GDM1 (cell line): ENCODE measurements at places on chromosomes 12 and 14.

DNA sequence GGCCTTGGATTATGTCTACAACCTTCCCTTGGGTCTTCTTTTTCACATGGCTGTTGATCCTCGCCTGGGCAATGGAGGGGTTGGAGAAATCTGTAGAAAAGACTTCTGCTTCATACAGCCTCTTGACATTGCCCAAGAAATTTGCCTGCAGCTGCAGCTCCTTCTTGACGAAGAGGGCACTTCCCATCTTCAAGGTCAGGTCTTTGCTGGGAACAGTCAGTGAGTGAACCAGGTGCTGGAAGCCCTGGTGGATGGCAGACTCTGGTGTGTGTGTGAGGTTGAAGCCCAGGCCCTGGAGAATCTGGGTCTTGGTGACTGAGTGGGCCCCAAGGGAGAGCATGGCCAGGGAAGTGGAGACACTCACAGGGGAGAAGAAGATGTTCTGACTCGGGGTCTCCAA, 6.7 kb downstream of the SERPINA9 start:
- no peak for DNase-seq

- DNase-seq: no peak
Observed at GRCh38 chr12:20629414-20630156, 65.5 kb upstream of the SLCO1C1 start.

DNA sequence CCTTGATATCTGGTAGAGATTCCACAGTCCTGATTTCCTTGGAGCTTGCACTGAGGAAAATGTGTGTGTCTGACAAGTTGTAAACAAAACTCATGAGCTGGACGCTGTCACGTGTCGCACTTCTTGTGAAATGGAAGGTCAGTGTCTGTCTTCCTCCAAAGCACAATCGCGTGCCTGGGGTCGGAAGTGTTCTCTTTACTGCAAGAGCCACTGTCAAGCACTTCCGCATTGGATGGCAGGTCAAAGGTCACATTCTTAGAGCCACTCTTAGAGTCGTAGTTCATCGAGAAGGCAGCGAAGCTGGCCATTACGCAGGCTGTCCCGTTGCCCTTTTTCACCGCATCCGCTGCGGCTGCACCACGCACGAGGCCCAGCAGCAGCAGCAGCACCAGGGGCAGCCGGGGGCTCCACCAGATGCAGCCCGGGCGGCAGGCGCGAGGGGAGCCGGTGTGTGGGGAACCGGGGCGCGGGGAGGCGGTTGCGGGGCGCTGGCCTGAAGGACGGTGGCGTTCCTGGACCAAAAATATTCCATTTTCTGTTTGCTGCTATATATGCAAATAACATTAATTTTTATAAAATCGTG, 45.0 kb downstream of the LRTM2 start:
- DNase-seq: no peak

GRCh38 chr14:89660166-89660565, 243.1 kb upstream of the FOXN3 start:
- DNase-seq: no peak

GRCh38 chr12:10982244-10982643, 4.5 kb downstream of the TAS2R50 start:
- DNase-seq: no peak

DNA sequence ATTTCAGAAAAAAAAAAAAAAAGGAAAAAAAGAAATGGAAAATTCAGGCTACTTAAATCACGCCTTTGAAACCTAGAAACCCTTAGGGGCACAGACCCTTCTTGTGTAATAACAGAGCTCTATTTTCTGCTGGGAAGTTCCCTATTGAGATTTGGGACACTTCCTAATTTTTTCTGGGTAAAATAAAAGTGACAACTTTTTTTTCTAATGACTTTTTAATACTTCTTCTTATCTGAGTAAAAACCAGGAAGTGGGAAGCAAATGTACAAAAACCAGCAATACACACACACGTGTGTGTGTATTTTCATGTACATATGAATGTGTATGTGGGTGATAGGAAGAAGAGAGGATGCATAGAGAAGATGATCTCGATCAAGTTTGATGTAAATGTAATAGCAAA, 35.8 kb downstream of the ETV6 start:
- no peak for DNase-seq

DNA sequence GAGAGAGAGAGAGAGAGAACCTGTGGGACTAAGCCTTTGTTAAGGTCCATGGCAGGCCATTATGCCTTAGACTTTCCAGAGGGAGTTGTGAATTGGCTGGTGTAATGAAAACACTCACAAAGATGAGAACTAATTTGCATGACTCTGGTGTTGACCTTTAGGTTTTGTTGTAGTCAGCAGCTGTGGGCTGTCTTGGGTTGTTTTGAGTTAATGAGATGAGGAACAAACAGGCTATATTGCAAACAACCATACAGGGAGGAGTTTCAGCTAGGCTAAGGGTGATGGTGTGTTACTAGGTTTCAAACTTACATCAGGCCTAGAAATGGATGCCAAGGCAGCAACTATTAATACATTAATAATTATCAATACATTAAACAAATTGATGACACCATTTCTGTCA, 26.3 kb downstream of the ATXN7L3B start:
- DNase-seq: no peak

DNA sequence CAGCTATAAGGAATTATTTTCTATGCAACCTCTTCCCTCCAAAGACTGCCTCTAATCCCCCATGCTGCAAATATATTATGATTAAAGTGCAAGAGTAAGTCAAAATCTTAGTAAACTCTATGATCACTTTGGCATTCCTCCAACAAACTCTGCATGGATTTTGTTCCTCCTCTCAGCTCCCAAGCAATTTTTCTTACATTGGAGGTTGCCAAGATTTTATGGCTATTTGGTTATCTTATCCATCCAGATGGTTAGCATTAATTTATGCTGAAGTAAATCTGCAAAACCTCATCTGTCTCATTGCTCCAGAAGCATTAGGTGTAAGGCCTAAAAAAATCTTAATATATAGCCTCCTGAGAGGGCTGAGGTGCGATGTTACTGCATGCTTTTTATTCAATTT, 228.1 kb downstream of the CHST11 start:
- DNase-seq: no peak

DNA sequence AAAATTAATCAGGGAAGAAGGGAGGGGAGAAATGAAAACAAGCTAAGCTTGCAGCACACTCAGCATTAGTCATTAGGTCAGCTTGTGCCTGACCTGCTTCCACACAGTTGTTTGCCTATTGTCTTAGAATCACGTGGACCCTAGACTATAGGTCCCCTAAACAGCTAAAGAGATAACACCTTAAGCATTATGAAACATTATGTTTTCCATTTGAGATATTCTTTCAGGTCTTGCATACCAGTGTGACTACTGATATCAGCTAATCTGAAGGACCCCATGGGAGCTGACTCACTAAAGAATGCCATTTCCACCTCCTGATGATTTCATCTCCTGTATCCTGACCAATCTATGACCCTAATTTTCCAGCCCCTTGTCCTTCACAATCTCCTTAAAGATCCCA, 154.1 kb upstream of the FUT8 start:
- no peak for DNase-seq

- no peak for DNase-seq
Observed at GRCh38 chr12:26287671-26288381, 92.5 kb downstream of the SSPN start.

- no peak for DNase-seq
Observed at GRCh38 chr12:50024805-50025186, 498 bp downstream of the RACGAP1 start.

- DNase-seq: no peak
Observed at GRCh38 chr14:76715511-76716081, 45.7 kb upstream of the VASH1 start.

- DNase-seq: no peak
Observed at GRCh38 chr12:66638666-66639065, 40.2 kb downstream of the GRIP1 start.

- no peak for DNase-seq
Observed at GRCh38 chr12:118288174-118288573, 84.5 kb downstream of the TAOK3 start.

GRCh38 chr12:64625243-64626077, 15.2 kb downstream of the RASSF3 start:
- DNase-seq: peak; percentile 73

GRCh38 chr14:65167072-65167645, 64.8 kb upstream of the MAX start:
- no peak for DNase-seq

GRCh38 chr12:117124421-117125271, 25.4 kb upstream of the TESC start:
- DNase-seq: no peak

- no peak for DNase-seq
Observed at GRCh38 chr12:82082501-82082900, 275.7 kb downstream of the CCDC59 start.

GRCh38 chr12:7134396-7135166, 4.4 kb downstream of the CLSTN3 start:
- DNase-seq: no peak

DNA sequence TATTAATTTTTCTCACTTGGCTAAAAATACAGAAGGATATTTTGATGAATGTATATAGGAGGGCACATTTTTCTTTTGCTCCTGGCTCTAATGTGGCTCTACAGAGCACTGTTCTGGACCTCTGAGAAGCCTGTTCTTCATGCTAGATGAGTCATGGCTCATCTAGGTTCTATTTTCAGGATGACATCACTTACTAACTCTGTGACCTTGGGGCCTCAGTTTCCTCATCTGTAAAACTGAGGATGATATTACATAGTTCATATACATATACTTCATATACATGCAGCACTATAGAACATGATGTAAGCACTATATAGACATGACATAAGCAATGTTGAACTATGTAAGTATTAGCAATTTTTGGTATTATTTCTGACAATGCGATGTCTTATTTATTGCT, 35.8 kb downstream of the SOCS2 start:
- no peak for DNase-seq

- no peak for DNase-seq
Observed at GRCh38 chr14:21103411-21103709, 2.5 kb downstream of the TMEM253 start.

DNA sequence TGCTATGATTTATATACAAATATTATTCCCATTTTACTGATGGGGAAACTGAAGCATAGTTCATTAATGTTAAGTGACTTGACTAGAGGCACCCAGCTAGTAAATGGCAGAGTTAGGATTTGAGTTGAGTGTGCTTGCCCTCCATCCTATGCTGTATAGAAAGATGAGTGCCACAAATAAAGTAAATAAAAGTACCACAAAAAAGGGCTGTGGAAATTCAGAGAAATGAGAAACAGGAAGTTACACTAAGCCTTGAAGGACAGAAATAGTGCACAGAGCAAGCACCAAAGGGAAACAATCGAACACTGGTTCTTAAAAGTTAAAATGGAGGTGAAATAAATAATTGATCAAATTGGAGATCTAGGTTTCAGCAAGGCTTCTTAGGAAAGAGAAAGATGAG, 9.2 kb upstream of the ABCD2 start:
- no peak for DNase-seq

DNA sequence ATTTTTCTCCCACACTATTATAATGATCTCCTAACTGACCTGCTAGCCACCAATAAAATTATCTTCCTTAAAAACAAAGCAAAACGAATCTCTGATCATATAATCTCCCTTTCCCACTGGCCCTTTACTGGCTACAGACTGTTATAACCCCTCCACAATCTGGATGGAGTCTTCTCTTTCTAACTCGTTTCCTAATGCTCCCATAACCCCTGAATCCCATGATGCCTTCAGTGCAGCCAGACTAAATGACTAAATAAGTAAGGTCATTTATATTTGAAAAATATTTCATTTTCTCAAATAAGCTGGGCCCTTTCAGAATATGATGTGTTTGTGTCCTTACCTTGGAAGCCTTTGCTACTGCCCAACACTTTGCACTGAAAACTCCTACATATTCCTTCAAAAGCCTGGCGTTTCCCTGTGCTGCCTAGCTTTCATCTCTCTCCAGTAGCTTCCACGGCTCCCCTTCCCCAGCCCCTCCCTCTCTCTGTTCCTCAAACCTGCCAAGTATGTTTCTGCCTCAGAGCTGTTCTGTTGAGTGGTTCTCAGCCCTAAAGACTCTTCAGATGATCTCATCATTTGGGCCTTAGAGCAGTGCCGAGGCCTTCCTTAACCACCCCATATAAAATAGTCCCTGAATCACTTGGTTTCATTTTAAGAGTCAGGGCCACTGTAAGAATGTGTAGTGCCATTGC, 91.7 kb downstream of the MYRFL start:
- DNase-seq: no peak

GRCh38 chr12:13964666-13965065, 16.7 kb downstream of the GRIN2B start:
- no peak for DNase-seq

GRCh38 chr12:26318661-26319068, 123.3 kb downstream of the SSPN start:
- DNase-seq: no peak

DNA sequence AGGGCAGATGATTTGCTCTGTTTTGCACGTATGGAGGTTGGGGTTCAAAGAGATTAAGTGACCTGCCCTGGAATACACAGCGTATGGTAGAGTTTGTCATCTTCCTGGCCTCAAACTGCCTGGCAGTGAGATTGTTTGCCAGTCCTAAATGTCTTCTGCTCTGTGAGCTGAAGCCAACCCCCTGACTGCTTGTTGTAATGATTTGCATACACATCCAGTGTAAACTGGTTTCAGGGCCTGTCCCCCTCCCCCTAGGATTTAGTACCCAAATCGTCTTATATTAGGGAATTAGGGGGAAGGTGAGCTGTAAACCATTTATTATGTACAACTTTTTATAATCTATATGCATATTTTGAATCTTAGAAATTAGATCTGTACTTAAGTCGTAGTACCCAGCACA, 38.4 kb downstream of the AKAP3 start:
- no peak for DNase-seq

DNA sequence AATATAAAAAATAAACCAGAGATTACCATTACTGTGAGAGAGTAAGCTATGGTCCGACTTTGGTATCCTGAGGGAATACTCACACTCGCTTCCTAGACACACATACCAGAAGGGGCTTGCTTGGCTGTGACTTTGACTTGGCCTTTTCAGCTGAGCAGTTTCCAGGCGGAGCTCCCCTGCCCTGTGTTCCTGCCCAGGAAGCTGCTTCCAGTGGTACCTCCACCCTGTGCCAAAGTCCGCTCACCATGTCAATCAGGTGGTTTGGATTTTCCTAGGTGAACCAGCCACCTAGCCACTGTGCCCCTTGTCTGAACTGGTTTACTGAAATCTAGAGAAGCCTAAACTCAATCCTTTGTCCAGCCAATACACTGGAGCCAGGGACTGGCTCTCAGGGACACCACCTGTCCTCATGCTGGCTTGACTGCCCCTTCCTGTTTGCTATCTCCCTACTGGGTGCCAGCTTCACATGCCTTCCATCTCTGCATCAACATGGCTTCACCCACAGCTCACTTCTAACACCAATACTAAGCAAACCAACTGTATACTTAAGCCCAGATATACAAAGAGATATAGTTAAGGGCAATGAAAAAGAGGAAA, 28.6 kb downstream of the MAX start:
- no peak for DNase-seq

GRCh38 chr12:21912318-21912717, 28.9 kb downstream of the ABCC9 start:
- DNase-seq: no peak
